ENCODE measurements at places on chromosomes 5 and 9.

GRCh38 chr9:77597057-77597456 is 51.1 kb downstream of the GNA14 start:
- DNase-seq: no peak

- DNase-seq: no peak
Observed at GRCh38 chr9:114855488-114855887, 49.6 kb upstream of the TNFSF15 start.

DNA sequence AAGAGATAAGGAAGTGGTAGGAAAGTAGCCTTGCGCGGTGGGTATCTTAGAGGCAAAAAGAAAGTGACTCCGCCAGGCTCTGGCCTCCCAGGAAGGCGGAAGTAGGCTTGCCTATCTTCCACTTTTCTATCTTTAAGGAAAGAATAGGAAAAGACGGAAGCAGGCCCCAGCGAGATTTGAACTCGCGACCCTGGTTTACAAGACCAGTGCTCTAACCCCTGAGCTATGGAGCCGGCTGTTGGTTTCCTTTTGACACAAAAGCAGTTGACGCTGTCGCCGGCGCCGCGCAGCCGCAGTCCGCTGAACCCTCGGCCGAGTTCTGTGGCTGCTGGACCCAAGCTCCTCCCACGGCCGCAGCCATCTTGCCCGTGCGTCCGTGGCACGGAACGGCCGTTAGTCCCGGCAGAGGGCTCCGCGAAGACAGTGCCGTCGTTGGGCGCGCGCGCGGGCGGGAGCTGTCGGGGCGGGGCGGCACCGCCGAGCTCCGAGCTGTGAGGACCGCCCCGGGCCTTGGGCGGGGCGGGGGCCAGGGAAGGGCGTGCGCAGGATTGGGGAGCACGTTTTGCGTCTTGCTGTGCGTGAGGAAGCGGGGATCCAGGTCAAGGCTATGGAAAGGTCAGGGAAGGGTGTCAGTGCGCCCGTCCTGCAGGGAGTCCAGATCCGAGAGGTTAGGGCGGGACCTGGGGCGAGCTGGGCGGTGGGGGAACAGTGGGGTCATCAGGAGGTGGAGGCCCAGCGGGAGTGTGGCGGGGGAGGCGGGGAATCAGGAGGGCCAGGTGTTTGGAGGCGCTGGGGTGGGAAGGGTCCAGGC is 13.3 kb downstream of the TRIM7 start:
- DNase-seq: peak; percentile 97

DNA sequence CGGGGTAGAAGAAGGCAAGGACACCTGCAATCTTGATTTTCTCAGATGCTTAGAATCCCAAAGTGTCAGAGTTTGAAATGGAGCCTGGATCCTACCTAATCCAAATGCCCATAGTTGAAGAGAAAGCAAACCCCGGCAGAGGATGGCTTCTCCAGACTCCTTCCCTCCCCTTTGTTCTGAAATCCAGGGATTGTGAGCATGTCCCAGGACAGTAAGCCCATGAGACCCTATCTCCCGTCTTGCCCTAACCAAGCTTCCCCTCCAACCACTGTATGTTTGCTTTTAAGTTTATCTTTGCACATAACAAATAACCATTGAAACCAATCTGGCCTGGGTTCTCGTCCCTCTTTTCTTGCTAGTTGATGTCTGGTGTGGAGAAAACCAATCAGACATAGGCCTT is 78.3 kb upstream of the NIPAL4 start:
- DNase-seq: no peak

- no peak for DNase-seq
Observed at GRCh38 chr9:137298401-137299202, 3.5 kb downstream of the NRARP start.

- no peak for DNase-seq
Observed at GRCh38 chr5:170319301-170319700, 21.7 kb upstream of the LCP2 start.

GRCh38 chr5:20213803-20214202 is 225.8 kb upstream of the CDH18 start:
- DNase-seq: no peak

DNA sequence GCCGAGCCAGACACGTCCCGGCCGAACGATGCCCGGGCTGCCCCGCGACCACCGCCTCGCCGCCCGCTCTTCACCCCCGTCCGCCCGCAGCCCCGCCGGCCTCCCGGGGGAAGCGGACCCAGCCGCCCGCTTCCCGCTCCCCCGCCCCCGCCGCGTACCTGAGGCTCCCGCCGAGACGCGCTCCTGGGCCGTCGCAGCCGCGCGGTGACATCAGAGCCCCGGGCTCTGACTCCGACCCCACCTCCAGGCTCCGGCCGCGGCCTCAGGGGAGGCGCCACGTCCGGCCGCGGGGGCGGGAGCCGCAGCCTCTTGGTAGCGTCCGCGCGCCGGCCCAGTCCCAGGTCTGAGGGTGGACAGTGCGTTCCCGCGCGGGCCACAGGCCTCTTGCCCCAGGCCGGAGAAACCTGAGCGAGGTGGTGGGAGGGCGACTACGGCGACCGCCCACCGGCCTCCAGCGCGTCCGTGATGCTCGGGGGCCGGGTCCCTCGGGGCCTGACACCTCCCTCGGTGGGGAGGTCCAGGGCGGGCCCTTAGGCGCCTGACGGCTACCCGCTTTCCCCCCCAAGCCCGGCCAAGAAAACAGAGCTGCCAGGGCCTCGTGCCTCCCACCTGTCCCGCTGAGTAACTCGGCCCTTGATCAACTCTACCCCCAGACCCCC is at the start of gene SHROOM1:
SHROOM1 (minus strand) TSS at position 212 of the 659 bp plus-strand sequence. CDS start 4,507 bp downstream, outside the sequence.
- DNase-seq: no peak

- no peak for DNase-seq
Observed at GRCh38 chr9:89974582-89974981, 369.8 kb downstream of the GADD45G start.

DNA sequence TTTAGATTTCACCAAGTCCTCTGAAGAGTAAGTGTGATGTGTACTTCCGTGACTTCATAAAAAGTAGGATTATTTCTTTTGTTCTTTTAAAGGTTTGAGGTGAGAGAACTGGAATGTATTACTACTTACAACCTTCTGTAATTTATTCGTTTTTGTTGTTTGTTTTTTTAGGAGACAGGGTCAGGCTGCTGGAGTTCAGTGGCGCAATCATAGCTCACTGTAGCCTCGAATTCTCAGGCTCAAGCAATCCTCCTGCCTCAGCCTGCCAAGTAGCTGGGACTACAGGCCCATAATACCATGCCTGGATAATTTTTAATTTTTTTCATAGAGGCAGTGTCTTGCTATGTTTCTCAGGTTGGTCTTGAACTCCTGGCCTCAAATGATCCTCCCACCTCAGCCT is 68.3 kb upstream of the RETREG1 start:
- no peak for DNase-seq

DNA sequence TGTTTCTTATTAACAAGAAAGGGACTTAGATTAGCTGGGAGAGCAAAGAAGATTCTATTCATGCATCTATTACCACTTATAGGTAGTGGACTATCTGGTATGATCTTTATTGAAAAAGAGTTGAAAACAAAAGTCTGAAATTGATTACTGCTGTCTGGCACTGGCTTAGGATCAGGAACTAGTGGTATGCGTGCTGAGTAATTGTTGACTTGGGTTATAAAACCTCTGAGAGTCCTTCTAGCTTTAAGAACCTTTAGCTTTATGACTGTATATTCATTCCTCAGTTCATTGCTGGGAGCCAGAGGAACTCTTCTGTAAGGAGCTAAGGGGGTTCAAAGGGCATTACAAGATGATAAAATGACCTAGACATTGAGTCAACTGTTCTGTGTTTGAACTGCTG is 7.6 kb downstream of the SLC1A1 start:
- no peak for DNase-seq

GRCh38 chr5:31983851-31984250 is 190.3 kb downstream of the GOLPH3 start:
- no peak for DNase-seq

- no peak for DNase-seq
Observed at GRCh38 chr5:117759849-117760499, 1185.4 kb upstream of the SEMA6A start.

DNA sequence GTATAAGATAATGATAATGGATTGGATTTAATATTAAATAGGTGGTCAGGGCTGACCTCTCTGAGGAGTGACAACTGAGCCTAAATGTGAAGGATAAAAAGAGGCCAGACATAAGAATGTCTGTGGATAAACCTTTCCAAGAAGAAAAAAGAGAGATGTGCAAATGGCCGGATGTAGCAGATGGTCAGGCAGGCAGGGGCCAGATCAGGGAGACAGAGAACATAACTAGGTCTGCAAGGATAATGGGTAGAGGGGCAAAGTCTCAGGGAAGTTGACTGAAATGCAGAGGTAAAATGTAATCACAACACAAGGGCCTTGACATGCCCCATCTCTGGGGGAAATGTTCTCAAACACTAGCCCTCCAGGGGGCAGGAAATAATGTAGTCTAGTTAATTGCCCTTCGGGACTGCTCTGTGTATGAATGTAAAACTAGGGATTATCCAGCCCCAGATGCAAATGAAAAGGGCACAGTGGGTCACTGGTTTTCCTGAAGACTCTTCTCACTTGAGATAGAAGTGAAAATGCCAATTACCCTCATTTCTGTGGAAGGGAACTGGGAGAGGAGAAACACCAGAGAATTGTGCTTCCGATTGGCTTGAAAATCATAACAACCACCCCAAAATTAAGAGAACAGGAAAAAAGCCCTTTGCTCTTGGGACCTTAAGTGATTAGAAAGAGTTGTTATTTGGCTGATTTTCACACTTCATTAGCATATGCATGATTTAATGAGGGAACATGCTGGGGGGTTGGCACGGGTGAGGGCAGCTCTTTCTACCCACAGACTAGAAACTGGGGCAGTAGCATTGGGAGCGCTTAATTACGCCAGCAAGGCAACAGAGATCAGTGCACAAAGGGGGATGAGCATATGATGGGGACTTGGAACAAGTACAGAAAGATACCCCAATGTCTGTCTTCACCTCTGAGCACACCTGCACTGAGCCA is 88.6 kb downstream of the PPP2R2B start:
- DNase-seq: no peak

DNA sequence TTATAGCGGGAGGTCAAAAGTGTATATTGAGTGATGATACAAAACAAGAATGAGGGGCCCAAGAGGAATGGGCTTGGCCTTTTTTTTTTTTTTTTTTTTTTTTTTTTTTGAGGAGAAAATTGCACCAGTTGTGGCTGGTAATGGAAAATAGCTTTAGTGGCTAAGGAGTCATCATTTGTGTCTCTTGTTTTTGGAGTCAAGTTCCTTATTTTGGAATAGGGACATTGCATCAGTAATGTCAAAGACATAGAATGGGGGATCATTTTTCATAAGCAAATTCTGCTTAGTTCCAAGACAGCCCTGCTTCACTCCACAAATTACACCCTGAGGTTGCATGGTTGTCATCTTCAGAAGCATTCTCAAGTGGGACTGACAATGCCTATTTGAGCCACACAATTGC is 137.4 kb downstream of the STK32A start:
- no peak for DNase-seq

DNA sequence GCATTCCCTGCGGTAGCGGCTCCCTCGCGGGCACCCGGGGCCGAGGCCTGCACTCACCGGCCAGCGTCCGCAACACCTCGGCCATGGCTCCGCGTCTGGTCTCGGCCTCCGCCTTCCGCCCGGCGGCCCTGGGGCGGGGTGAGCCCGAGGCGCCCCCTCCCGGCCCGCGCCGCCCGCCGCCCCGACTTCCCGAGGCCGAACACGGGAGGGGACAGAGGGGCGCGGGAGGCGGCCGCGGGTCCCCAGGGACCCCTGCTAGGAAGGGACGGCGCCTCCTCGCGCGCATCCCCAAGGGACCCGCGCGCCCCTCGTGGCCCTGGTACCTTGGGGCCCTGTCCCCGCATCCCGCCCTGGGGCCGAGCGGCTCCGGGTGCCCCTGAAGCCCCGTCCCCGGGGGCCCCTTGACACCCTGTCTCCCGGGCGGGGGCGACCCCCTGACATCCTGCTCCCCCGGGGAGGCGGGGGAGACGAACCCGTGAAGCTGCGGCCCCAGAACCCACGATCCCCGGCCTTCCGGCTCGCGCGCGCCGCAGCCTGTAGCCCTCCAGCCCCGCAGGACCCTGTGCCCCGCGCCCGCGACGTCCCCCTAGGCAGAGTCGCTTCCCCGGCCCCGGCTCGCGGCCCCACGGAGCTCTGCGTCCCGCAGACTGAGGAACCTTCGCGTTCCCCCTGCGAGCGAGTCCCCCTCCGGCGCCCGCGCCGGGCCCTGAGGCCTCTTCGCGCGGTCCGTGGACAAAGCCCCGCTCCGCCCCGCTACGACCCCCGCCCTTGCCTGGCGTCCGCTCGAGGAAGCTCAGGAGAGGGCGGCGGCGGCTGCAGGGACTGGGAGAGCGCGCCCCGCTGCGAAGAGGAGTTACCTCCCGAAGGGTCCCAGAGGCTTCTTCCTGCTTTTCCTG is at the start of gene ABO:
ABO (minus strand) TSS at position 97 of the 896 bp plus-strand sequence.
- DNase-seq: no peak

GRCh38 chr9:6567140-6567591 is 78.4 kb downstream of the GLDC start:
- DNase-seq: no peak

- no peak for DNase-seq
Observed at GRCh38 chr5:2653991-2654390, 97.5 kb downstream of the IRX2 start.

GRCh38 chr9:135850737-135851136 is 56.6 kb downstream of the CAMSAP1 start:
- DNase-seq: no peak

DNA sequence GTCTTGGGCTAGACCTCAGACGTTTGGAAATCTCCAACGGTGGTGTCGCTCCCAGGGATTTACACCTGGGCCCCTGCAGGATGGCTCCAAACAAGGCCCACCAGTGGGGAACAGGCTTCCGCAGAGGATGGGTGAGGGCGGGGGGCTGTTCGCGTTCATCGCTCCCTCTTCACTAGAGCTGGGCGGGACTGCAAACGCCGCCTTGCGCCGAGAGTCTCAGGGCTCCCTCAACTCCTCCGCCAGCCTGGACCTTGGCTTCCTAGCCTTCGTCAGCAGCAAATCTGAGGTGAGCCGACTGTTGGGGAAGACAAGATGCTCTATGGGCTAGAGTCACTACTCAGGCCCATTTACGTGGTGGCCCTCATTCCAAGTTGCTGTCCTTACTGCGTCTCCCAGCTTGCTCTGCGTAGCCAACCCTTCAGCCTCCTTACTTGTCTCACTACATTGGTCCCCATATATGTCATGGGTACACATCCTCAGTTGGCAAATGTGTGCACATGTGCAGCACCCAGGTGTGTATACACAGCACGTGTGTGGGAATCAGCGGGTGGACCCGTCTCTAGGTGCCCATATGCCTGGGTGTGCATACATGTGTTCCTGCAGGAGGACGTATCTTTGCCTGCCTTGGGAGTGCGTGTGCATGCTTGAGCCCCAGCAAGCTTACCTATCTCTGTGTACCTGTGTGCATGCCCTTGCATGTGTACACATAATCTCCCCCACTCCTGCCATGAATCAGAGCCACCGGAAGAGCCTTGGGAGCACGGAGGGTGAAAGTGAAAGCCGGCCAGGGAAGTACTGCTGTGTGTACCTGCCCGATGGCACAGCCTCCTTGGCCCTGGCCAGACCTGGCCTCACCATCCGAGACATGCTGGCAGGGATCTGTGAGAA is 10.5 kb downstream of the RGS14 start:
- no peak for DNase-seq
